ENCODE measurements at places on chromosomes 3 and 15.
A peak's percentile ranks its signal among the peaks of the same experiment; 100 is the strongest.

GRCh38 chr3:141285570-141285969, 53.9 kb downstream of the PXYLP1 start:
- DNase-seq, result no peak

DNA sequence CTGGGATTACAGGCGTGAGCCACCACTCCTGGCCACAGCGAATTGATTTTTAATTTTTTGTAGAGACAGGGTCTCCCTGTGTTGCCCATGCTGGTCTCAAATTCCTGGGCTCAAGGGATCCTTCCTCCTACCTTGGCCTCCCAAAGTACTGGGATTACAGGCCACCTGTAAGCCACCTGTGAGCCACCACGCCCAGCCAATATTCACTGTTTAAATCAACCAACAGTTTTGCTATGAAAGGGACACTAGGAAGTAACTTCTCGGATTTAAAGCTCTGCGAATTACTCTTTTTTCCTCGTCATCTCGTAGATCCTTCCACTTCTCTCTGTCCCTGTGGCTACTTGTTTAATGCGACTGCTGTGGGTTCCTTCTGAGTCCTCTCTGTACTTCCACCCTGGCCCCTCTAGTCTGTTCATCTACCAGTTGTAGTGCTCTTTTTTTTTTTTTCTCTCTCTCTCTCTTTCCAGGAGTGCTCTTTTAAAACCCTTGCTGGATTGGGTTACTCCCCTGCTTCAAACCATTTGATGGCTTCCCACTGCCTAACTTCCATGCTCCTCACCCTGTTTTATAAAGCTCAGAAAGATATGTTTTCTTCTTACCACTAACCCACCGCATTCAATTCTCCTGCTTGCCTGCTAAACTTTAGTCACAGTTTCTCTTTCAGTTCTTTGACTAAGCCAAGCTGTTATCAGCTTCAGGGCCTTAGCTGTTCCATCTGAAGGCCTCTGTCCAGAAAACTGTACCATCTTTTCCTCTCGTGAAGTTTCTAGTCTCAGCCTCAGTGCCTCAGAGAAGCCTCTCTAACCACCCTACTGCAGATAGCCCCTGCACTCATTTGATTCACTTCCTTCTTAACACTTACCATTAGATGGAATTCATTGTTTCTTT, 12.4 kb downstream of the RTF1 start:
- no peak for DNase-seq

- DNase-seq, result no peak
Observed at GRCh38 chr15:58544756-58545155, 113.0 kb downstream of the LIPC start.

DNA sequence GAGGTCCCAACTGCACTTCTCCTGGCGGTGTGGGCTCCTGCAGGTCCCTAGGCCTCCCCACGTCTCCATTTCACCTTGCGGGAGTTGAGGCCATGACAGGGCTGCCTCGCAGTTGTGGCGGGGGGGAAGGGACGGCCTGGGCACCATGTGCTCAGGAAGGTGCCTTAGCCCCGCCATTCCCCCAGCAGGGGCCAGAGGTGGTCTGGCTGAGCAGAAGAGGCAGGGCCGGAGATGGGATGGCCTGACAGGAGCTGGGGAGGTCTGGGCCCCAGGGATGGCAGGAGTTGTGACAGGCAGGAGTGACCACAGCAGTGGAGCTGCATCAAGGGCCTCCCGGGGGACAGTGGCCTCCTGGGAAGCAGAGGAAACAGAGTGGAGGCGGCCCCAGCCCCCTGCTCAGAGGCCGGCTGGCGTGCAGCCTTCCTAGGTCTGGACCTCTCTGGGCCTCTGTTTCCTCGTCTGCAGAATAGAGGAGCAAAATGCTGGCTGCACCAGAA, 18.7 kb upstream of the KLF15 start:
- DNase-seq, result no peak

- no peak for DNase-seq
Observed at GRCh38 chr3:72065236-72065635, 280.3 kb upstream of the PROK2 start.

GRCh38 chr3:46998121-46998851, 18.8 kb downstream of the NBEAL2 start:
- DNase-seq, result peak; percentile 53

DNA sequence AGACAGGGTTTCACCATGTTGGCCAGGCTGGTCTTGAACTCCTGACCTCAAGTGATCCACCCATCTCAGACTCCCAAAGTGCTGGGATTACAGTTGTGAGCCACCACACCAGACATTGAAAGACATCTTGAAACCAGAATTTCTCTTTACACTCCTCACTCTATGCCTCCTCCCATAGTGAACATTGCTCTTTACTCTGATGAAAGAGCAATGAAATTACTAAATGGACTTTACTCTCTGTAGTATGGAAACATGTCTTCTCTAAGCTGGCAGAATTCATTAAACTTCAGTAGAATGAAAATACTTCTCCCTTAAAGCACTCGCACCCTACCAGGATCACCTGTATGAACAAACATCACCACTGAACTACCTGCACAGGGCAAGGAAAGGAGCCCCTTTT, 27.8 kb upstream of the TFG start:
- DNase-seq, result no peak

GRCh38 chr3:260898-261297, 64.3 kb downstream of the CHL1 start:
- DNase-seq, result no peak

- no peak for DNase-seq
Observed at GRCh38 chr3:18886331-18886730, 262.0 kb upstream of the KCNH8 start.

DNA sequence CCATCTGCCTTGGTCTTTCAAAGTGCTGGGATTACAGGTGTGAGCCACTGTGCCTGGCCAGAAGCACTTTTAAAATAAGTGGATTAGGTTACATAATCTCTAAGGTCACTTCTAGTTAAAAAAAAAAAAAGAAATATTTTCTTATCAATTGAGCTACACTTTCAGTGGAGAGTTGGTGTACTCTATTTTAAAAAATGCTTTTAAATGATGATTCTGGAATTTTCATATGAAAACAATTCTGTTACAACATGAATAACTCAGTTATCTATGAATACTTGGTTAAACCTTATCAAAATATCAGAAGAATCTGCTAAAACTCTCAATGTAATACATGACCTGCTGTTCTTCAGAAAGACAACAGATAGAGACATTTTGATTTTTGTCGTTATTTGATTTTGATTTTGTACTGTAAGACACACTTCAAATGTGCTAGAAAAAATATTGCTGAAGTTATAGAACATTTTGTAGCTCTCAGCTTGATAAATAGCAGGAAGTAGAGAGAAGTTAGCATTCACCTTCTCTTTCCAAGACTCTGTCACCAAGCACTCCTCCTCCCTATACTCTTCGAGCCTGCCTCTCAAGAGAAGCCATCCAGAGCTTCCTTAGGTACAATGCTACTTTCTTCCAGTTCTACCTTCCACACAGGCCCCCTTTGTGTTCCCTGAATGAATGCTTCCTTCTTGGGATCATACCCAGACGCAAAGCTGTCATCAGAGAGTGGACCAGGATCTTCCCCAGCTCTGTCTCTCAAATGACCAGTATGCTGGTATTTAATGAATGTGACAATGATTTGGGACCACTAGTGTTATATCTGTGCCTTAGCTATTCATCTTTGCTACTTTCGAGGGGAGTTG, 47.2 kb upstream of the SECISBP2L start:
- no peak for DNase-seq

GRCh38 chr15:88701561-88702095, 62.8 kb downstream of the ISG20 start:
- peak; percentile 28 for DNase-seq

GRCh38 chr3:128845119-128845777, 34.2 kb upstream of the ACAD9 start:
- DNase-seq, result no peak

DNA sequence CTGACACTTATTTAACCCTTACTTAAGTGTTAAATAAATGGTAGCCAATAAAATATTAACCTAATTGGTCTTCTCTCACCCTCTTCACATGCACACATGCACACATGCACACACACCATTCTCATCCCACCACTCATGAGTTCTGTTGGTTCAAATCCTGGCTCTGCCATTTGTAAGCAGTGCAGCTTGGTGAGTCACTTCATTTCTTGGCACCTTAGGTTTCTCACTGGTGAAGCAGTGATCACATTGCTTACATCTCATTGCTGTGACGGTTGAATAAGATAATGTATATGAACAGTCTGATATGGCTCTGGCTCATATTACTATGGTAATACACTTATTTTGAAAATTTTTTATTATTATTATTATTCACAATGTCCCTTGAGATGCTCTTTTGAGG, 33.8 kb downstream of the RIOX2 start:
- no peak for DNase-seq

- no peak for DNase-seq
Observed at GRCh38 chr15:44736181-44736765, at the start of gene TRIM69. TRIM69 (plus strand) TSS chr15:44736528; CDS start chr15:44736705, 177 bp downstream.

DNA sequence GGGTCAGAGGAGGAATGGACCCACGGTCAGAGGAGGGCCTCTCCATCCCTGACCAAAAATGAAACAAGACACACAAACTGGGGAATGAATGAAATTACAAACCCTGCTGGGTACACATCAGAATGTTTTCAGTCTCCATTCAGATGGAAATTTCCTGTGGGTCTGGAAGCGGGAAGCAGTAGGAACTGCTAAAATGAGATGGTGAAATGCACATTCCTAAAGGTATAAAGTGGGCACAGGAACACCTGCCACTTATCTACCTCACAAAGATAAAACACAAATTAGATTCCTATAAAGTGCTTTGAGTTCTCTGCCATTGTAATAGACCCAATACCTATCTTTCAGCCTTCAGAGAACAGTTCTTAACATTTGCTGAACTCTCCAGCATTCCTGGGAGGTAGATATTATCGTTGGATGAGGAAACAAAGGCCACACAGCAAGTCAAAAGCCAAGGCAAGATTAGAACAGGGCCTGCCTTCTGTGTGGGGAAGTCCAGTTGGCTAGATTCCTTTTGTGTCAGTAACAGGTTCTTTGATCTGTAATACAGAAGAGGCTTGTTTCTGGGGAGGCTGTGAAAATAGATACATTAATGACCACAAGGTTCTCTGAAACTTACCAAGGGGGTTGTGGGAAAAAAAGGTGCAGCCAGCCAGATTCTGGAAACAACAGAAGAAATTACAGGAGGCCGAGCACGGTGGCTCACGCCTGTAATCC, 98.4 kb downstream of the IGF2BP2 start:
- no peak for DNase-seq

GRCh38 chr3:2543247-2543646, 444.6 kb downstream of the CNTN4 start:
- no peak for DNase-seq

GRCh38 chr15:23835953-23836352, 148.8 kb upstream of the NDN start:
- DNase-seq, result no peak

DNA sequence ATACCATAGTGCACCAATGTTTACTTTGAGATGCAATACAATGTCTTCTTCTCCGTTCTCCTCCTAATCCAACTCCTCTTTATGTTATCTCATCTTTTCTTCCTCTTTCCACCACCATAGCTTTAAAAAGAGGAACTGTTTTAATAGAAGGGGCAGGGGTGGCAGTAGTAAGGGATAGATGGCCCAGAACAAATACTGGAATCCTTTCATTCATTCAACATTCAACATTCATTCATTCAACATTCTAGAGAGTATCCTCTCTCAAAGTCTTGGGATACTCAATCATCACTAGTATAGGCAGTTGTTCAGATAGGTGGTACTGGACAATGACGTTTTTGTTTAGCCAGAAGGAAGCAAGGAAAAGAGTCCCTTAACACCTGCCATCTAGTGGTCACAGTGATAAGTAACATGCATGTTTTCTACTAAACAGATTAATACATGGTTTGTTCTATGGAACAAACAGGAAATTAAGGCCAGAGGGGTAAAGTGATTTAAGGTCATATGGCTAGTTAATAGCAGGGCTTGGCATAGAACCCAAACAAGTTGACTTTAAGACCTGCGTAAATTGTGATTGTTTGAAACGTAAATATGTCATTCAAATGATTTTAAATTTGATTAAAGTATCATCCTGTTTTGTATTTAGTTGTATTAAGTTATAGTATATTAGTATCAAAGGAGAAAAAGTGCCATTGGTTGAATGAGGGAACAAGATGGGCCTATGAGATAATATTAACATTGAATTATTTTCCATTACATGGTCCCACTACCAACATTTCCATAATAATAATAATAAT, 26.9 kb upstream of the EHHADH start:
- peak; percentile 89 for DNase-seq

GRCh38 chr3:46112296-46112695, 85.0 kb upstream of the XCR1 start:
- DNase-seq, result no peak

DNA sequence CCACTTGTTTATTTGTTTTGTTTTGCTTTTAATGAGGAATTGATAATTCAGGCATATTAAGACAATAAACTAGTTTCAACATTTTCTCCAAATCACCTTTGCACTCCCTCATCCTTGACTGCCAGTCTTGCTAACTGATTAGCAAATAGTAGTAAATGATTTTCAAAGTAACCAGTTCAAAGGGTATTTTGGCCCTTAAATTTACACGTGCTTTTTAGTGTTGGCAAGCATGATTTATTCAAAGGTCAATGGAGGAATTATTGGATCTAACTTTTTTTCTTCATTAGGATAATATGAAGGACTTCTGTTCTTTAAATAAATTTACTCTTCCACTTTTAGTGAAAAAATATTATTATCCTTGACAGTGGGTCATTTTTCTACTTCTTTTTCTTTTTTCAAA, 53.8 kb downstream of the BCHE start:
- DNase-seq, result no peak

DNA sequence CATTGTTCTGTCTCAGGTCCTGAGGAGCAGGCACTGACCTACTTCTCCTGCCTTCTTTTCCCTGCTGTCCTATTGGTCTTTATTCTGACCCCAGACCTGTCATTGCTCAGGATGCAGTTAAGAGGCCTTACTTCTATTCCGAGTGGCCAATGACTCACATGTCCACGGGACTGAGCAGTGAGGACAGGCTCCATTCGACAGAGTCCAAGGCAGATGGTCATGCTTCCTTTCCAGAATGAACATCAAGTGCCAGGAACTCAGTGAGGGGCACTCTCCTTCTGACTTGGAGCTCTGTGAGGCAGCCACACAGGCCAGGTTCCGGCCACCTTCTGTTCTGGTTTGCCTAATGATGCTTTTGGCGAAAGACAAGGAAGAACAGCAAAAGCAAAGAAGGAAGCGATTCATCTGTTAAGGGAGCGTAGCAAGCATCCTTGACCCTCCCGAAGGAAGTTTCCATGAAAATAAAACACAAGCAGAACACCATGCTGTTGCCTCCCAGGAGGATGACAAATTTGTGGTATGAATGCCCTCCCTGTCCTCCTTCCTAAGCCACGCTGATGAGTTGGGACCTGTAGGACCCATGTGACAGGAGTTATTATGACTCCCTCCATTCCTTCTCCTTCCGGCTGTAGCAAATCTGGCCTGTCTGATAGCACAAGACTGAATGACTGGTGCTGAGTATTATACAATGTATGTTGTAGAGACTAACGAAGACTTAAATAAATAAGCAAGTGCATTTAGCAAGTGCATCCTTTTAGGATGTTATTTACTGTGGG, 14.4 kb upstream of the TPRG1 start:
- DNase-seq, result no peak

Measured in T47D (cell line).